ENCODE measurements at places on chromosomes 3 and 15. TPM values are rescaled to one million over a fixed set of nuclear protein-coding genes. Genes with fewer than 3 reads are reported as not detected.

- DNase-seq: no peak
These were observed 149.5 kb downstream of the OSBPL10 start for GRCh38 chr3:31831591-31831990.

DNA sequence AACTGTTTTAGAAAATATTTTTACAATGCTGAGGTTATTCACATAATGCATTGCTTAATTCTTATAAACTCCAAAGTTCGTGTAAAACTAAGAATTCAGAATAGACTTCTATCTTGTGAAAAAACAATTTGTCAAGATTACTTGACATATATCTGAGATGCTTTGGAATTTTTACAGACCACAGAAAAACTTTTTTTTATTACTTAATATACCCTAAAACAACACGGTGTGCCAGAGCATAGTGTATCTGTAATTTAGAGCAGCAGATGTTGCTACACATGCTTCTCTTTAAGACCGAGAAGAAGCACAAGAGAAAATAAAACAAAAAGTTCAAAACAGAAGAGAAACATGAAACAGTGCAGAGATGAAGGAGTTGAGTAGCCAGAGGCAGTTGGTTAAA is 26.4 kb downstream of the ASB7 start:
- DNase-seq: no peak

DNA sequence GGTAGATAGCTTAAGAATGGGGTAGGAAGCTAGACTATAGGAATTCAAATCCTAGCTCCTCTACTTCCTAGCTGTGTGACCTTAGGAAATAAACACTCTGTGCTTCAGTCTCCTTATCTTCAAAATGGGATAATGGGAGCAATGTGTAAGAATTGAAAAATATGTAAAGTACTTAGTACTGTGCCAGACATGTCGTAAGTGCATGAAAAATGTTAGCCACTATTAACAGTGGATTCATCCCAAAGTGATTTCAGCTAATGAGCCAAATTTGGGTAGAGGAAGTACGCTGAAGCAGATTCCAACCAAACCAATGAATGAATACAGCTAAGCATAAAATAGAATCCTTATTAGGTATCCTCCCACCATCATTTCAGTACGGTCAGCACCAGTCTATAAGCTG is 192.1 kb downstream of the RORA start:
- DNase-seq: no peak

GRCh38 chr15:88341006-88341405 is 84.5 kb upstream of the NTRK3 start:
- no peak for DNase-seq

DNA sequence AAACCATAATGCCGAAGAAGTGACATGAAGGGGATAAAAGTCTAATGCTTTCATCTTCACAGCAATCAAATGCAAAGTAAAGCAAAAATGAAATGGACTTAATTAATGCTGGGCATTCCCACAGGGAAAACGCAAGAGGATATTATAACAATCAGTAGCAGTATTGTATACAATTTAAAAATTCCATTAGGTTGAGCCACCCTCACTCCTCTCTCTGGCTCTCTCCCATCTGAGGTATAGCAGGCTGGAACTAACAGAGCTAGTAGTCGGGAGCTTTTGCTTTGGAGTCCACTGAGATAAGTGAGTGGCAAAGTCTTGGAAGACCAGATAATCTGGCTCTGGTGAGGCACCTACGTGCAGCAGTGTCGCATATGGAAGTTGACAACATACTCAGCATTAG is 33.9 kb downstream of the DET1 start:
- no peak for DNase-seq

- DNase-seq: peak; percentile 33
These were observed 575 bp downstream of the TRPM7 start for GRCh38 chr15:50685976-50686468.

NXPE3 gene
- total RNA-seq: 19.4 TPM

ITIH1 gene
- not detected for total RNA-seq

TGFBR2 gene
- total RNA-seq: 338 TPM

DNA sequence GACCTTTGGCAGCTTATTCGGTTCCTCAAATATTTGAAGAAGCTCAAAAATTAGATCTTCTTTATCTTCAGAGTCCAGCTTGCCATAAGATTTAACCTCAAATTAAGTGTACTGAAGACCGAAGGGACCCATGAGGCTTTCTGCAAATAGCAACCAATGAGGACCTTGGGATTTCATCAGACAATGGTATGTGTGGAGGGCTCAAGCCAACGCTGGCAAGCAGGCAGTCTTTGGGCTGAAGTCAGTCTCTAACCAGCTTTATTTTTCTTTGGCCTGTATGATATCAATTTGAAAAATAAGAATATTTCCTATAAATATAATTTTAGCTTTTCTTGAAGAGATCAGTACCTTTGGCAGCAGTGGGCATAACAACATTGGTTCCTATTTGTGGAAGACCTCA is 692.7 kb downstream of the MCTP2 start:
- no peak for DNase-seq

GRCh38 chr3:128323206-128324081 is 143.2 kb downstream of the DNAJB8 start:
- no peak for DNase-seq
